ENCODE measurements at places on chromosomes 3 and 15.

GRCh38 chr3:27688053-27688452 is 34.1 kb downstream of the EOMES start:
- no peak for DNase-seq

DNA sequence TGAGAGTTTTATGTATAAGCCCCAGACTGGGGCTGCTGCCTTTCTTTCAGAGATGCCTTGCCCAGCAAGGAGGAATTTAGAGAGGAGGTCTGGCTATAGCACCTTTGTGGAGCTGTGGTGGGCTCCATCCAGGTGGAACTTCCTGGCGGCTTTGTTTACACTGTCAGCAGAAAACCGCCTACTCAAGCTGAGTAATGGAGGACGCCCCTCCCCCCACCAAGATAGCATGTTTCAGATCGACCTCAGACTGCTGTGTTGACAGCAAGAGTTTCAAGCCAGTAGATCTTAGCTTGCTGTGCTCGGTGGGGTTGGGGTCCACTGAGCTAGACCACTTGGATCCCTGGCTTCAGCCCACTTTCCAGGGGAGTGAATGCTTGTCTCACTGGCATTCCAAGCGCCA is 155.6 kb downstream of the STXBP5L start:
- DNase-seq, result no peak

DNA sequence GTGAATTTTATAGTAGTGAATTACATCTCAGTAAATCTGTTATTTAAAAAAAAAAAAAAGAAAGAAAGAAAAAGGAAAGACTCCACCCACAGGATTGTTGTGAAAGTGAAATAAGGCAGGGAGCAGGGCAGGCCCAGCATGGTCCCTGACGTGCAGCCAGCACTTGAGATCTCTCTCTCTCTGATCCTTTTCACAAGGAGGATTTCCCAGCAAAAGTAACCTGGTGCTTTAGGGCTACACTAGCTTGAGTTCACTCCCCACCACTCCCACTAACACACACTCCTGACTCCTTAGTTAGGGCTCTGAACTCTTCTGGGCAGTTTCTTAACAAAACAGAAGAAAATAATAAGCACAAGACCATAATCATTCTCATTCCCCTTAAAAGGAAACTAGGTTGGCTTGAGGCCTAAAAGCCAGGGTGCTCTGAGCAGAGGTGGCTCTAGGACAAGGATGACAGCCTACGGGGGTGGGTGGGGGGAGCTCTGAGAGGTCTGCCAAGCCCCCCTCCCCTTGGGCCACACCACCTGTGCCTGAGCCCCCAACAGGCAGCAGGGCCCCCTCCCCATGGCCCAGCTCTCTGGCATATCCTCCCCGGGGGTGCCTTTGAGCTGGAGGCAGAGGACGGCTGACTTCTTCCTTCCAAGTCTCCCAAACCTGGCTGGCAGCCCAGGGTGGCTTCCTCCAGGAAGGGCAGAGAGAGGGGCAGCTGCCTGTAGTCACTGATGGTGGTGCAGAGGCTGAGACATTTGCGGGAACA is 856 bp downstream of the TMEM40 start:
- peak; percentile 59 for DNase-seq

DNA sequence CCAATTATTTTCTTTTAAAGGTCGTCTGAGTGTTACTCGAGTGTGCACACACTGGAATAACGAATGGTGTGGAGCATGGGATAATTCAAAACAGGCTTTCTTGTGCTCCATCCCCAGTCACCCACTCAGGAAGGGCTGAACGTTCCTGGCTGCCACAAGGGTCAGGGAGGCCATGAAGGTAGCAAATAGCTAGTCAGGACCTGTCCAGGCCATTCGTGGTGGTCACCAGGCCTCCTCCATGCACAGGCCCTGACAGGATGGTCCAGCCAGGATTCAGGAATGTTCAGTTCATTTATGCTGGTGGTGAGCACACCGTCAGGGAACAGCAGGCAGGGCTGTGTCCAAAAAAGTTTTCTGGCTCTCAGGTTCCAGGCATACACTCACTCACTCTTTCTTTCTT is 11.7 kb upstream of the NR2E3 start:
- no peak for DNase-seq

DNA sequence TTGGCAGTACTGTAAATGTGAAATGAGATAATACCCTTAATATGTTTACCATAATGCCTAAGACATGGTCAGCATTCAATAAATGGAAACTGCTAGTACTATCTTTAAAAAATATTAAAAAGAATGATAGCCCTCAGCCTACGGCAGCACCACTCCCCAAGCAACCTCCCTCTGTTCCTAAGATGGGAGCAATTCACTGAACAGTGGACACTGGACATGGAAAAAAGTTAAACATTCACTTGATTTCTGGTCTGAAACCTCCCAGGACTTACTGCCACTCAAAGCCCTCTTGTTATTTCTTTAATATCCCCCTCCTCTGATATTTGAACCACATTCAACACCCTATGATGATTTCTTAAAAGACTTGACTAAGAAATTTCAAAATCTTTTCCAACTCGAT is 27.0 kb downstream of the NEK4 start:
- DNase-seq, result no peak

- DNase-seq, result no peak
Measured at GRCh38 chr3:66354001-66354400, 133.2 kb downstream of the SLC25A26 start.

DNA sequence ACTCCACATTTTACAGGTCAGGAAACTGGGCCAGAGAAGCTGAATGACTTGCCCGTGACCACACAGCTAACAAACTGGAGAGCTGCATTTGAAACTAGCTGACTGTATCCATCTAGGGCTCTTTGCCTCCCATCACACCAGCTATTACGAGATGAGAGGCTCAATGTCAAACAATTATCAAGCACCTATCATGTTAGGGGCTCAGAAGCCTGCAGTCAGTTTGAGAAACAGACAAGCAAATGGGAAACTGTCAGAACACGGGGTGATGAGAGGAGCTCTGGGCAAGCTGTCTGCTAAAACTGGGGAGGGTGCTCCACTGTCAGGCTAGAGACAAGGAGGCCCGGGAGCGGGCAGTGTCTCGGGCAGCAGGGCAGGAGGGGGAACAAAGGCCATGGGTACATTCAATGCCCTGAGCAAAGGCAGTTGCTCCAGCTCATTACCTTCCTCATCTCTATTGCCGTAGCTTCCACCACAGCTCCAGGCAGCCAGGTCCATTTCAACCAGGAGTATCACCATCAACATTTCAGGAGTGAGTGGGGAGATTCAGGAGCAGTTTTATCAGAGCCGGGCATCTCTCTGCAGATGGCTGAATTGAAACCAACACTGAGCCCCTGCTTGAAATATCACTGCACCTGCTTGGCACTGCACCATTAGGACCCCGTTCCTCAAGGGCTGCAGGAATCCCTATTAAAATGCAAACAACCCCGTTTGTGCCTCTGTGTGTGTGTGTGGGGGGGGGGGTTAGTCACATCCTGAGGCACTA is 122.6 kb downstream of the RAB11A start:
- DNase-seq, result no peak
